ENCODE measurements at places on chromosomes 11 and 22.

GRCh38 chr11:129700701-129701100 lies 114.9 kb upstream of the TMEM45B start:
- no peak for DNase-seq

DNA sequence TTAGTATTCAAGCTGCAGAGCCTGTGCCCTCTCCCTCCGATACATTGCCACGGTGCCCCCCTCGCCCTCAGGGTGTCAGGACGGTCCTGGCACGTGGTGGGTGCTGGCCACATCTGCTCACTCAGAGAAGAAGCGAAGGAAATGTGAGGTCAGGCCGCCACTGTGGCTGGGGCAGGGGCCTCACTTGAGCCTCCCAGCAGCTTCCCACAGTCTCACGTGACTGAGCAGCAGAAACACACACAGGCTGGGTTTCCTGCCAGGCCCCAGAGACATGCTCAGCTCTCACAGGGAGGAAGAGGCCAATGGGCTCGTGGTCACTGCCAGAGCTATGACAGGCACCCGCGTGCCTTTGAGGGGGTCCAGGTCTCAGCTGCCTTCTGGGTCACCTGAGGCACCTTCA lies 37.9 kb upstream of the PRR5 start:
- DNase-seq, result no peak

GRCh38 chr22:44884968-44885805 lies 124.6 kb downstream of the PHF21B start:
- peak; percentile 31 for DNase-seq

- no peak for DNase-seq
Measured at GRCh38 chr11:126172596-126173038, 38.8 kb downstream of the RPUSD4 start.

- DNase-seq, result no peak
Measured at GRCh38 chr22:46430961-46431838, 95.7 kb downstream of the TRMU start.

DNA sequence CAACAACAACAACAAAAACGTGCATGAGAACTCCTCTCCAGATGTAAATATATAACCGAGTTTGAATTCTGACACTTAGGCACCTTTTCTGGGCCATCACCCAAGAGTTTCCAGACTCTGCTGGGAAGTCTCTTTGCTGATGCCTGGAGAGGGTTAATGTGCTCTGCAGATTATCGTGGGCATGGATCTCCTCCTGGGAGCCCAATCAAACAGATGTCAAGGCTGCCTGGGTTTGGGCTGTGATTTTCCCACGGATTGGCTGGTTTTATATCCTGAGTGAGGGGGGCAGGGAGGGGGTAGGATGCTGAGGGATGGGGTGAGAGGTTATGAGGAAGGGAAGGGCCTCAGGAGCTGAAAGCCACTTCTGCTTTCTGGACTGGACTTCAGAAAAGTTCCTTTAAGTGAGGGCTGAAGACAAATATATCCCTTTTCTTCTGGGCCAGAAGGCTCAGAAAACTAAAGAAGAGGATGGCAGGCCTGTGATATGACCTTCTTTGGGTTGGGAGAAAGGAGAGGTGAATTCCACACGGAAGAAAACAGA lies 4.2 kb downstream of the ELF5 start:
- no peak for DNase-seq

GRCh38 chr11:122229481-122230384 lies 113.7 kb upstream of the BLID start:
- no peak for DNase-seq

DNA sequence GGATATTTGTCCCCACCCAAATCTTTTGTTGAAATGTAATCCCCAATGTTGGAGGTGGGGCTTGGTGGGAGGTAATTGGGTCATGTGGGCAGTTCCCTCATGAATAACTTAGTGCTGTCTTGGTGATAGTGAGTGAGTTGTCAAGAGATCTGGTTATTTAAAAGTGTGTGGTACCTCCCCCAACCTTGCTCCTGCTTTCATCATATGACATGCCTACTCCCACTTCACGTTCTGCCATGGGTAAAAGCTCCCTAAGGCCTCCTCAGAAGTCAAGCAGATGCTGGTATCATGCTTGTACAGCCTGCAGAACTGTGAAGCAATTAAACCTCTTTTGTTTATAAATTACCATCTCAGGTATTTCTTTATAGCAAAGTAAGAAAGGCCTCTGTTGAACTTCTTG lies 30.6 kb downstream of the AAMDC start:
- DNase-seq, result no peak

GRCh38 chr11:10488121-10488933 lies 33.3 kb downstream of the AMPD3 start:
- peak; percentile 17 for DNase-seq

DNA sequence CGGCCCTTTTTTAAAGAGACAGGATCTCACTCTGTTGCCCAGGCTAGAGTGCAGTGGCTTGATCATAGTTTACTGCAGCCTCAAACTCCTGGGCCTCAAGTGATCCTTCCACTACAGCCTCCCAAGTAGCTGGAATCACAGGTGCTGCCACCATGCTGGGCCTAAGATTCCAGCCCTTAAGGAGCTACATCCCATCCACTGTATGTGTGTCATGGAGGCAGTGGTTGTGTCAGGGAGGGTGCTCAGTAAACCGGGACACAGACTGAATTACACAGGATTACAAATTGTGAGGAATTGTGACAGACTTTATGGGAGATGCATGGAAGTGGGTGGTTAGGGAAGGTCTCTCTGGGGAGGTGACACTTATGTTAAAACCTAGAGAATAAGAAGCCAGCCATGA lies 2.1 kb upstream of the PPIL2 start:
- no peak for DNase-seq

DNA sequence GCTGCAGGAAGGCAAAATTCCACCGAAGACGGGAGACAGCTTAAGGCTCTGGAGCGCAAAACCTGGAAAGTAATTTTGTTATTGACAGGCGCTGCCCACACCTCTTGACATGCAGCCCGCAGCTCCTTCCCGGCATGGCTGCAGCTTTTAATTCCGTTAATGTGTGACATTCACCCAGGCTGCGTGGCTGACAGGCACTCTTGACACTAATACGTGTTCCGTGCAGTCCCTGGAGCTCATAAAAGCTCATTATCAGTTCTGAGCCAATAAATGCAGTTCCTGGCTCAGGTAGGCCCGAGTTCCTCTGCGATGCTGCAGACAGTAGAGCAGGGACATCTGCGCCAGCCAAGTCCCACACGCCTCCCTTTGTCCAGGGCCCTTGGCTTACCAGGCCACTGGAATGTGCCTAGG lies 34.8 kb downstream of the TSPAN18 start:
- peak; percentile 44 for DNase-seq

DNA sequence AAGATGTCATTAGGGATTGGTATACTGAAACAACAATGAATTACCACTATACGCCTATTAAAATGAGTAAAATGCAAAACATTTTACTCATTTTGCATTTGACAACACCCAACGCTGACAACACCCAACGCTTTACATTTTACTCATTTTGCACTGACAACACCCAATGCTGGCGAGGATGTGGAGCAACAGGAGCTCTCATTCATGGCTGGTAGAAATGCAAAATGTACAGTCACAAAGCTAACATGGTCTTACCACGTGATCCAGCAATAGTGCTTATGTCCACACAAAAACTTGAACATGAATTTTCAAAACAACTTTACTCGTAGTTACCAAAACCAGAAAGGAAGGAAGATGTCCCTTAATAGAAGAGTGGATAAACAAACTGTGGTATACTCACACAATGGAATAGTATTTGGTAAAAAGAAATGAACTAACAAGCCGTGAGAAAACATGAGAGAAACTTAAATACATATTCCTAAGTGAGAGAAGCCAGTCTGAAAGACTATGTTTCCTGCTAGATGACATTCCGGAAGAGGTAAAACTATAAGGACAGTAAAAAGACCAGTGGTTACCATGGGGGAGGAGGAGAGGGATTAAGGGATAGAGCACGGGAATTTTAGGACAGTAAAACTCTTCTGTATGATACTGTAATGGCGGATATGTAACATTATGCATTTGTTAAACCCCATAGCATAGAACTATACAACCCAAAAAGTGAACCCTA lies 11.4 kb upstream of the MSANTD2 start:
- no peak for DNase-seq

DNA sequence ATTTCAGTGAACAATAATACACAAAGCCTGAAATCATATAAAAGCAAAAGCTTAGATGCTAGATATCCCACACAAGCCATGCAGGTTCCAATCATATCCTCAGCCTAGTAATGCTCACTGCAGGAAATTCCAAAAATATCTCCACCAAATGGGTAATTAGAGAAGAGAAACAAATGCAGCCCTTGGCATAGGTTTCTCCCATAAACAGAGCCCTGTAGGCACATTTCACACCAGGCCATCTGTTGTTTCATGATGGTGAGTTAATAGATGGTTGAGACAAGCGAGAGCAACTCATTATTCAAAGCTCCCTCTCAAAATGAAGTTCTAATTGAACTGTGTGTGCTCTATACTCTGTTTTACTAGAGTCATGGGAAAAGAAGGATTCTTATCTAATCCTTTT lies 154.6 kb upstream of the TRPC6 start:
- DNase-seq, result no peak

GRCh38 chr11:67664213-67664585 lies 10.2 kb downstream of the ALDH3B2 start:
- DNase-seq, result no peak

GRCh38 chr11:112290493-112290850 lies 29.8 kb upstream of the PLET1 start:
- no peak for DNase-seq

- no peak for DNase-seq
Measured at GRCh38 chr11:64916040-64916774, 802 bp downstream of the ATG2A start.

DNA sequence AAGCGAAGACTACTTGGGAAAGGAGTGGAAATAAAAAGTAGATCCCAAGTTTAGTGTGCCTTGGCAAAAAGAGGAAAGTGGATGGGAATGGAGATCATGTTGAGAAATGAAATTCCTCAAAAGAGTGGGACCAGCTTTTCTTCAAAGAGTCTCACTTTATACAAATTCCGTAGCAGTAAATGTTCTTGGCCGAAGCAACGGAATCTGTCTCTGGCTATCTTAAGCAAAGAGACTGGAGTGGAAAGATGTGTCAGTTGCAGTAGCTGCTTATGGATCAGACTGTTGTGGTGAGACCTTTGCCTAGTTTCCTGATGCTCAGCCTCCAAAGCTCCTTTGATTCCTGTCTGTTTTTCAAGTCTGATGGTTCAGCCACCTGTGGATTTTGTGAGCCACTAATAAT lies 73.6 kb downstream of the CSTPP1 start:
- DNase-seq, result no peak

- no peak for DNase-seq
Measured at GRCh38 chr11:19530505-19530904, 182.1 kb upstream of the NAV2 start.

Data from left forelimb (tissue), 1 donor.